Stimulated activated CD4-positive, alpha-beta T cell treated with anti-CD3 and anti-CD28 coated beads, Interleukin-1b, Interleukin-23, amount 100 ng/mL, for 1 hour (primary cell): ENCODE measurements at places on chromosomes 2 and 18.

GRCh38 chr2:146239392-146240135 is 1605.3 kb upstream of the ACVR2A start:
- DNase-seq: no peak

DNA sequence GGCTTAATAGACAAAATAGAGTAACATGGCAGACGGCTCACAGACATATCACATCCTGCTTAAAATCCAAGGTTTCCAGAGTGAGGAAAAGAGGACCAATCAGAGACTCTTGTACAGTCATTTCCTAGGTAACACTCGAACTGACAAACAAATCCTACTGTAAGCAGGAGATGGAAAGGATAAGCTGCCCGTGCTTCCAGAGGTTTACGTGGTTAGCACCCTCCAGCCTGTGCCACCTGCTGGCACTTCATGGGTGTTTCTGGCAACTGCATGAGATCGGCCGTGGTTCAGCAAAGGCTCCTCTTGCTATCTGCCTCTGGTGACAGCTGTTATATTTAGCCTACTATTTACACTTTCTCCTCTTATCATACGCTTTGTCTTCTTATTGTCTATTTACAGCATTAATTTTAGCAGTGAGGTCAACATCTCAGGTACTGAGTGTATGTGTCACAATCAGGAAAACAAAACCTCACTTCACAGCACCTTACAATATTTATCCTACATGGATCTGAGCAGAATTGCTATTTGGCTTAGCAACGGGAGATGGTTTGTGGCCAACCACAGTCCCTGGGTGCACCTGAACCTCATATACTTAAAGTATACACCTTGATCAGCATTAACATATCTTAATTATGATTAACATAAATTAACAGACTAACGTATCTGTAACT is 226.9 kb downstream of the TMEM163 start:
- no peak for DNase-seq

GRCh38 chr18:8546677-8547076 is 62.6 kb upstream of the RAB12 start:
- DNase-seq: no peak

- DNase-seq: no peak
Observed at GRCh38 chr2:115011721-115012120, 569.3 kb downstream of the DPP10 start.

- DNase-seq: no peak
Observed at GRCh38 chr2:74921236-74921736, 37.2 kb upstream of the POLE4 start.

DNA sequence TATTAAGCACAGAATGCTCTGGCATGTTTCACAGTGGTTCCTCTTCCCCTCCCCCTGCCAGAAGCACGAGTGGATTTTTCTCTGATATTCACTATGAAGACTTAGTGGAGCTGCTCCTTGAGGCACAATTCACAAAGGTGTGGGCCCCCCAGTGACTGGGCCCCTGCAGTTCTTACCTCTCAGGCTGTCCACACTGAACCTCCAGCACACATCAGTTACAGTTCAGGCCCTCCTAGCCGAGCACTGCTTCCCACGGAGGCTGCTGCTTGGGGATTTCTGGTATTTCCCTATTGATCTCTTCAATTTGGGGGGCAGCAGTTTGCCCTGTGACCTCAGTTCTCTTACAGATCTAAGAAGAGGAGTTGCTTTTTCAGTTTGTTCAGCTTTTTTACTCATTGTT is 236.1 kb downstream of the SH3RF3 start:
- DNase-seq: no peak

DNA sequence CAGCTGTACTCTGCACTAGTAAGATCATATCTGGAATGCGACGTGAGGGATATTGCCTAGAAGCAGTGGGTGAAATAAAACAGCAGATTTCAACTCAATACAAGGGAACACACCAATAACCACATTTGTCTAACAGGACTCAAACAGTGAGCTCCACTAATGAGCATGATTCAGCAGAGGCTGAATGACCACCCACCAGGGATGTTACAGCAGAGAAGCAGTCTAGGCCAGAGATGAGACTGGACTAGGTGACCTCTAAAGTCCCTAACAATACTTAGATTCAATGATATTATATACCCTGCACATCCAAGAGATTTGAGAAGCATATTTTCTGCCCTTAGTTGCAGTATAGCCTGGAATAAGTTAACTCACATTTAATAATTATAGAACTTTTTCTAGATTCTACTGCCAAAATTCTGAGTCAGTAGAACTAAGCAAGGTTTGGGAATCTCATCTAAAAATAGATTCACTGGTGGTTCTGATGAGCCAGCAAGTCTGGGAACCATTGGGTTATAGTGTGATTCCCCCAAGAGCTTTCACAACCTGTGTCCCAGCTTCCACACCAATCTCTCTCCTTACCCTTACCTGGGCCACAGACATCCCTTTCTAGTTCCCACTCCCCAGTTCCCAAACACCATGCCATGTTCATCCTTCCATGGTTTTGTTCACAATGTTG is 6.3 kb downstream of the THOC1 start:
- no peak for DNase-seq

DNA sequence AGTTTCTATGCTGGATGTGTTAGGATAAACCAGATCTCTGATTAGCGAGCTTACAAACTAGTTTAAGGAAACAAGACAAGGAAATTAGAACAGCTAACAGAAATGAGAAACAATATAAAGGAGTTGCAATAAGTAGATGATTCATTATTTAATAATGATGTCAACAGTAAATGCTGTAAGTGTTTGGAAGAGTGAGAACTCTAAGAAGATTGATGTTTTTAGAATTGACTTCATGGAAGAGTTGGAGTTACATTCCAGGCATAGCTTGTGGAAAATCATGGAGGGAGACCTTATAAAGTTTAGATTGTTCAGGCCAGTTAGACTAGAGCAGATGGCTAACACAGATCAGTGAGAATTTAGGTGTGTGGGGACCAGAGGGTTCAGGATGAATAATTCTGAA is 32.6 kb downstream of the PPP1R1C start:
- DNase-seq: no peak

DNA sequence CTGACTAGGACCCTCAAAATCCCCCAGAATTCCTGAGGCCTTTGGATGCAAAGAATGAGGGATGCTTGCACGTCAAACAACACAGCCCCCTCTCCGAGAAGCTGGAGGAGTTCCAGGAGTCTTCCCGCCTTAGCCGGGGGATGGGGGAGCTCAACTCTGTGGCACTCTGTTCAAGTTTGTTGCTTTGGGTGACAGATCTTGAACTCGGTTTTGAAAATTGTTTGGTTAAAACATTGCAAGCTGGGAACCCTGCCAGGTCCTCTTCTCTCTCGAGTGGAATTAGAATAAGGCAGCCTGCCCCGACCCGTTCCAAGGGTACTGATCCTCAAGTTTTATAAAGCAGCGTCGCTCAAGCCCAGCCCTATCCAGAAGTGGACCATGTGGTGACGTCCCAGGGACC is 244.1 kb downstream of the LOXHD1 start:
- no peak for DNase-seq

- no peak for DNase-seq
Observed at GRCh38 chr2:160920791-160921303, 239.4 kb upstream of the TANK start.

GRCh38 chr2:37377187-37377532 is 32.7 kb downstream of the QPCT start:
- DNase-seq: no peak

DNA sequence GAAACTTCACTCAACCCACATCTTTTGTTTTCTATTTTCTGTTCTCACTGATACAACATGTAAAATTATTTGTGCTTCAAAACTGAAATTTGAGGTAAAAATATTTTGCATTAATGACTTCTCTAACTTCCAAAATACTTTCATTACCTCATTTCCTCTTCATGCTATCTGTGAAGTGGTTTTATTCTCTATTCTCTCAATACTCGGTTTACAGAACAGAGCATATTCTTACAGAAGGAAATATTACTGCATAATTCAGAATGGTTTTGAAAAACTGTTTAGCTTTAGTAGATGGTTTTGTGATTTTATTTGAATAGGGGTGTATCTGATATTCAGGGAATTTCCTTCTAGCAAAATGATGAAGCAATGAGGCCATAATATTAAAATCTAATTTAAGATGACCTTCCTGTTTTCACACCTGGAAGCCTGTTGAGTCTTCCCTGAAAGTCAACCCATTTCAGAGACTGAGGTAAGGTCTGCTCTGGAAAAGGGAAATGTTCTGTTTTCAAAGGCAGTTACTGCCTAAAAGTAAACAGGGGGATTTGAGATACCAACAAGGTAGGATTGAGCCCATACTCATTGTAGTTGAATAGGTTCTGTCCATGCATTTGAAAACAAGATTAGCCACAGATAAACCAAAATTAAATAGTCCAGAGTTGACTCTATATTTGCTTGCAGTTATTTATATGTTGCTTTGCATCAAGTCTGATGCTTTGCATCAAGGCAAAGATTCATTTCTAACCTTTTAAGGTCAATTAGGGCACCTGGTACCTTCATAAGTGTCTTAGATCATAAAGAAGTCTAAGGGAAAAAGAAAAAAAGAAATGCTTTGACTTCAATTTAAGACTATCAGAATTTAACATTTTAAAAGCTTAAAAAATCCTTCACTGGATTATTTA is 50.8 kb upstream of the PEX13 start:
- DNase-seq: no peak

DNA sequence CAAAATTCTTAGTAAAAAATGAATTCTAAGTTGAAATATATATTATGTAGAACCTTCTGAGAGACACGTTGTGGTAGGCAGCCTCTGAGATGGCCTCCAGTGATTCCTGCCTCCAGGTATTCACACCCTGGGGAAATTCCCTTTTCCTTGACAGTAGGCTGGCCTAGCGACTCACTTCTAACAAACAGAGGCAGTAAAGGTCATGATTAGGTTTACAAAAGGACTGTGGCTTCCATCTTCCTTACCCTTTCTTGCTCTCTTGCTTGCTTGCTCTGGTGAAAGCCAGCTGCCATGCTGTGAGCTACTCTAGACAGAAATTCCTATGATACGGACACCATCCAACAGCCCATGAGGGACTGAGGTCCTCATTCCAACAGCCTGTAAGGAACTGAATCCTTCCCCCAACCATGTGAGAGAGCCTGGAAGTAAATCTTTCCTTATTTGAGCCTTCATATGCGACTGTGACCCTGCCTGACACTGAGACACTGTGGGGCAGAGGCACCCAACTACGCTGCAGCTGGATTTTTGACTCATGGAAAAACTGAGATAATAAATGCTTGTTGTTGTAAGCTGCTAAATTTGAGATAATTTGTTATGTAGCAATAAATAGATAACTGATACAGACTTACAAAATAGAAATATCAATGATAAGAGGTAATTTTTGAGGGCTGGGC is 32.7 kb upstream of the SERTAD2 start:
- no peak for DNase-seq

DNA sequence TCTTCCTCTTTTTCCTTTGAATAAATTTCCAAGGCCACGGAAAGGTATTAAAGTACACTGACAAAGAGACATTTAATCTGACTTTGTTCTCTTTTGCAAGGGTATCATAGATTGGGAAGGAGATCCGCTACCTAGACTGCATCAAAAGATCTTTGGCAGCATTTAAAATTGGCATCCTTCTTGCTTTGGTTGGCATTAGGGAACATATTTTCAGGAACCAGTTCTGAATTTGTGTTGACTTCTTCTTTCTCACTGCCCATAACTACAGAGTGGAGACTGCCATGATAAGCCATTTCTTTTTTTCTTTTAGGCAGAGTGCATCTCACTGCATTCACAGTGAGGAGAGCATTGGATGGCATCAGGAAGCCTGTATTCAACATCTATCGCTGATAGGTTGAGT is 83.4 kb downstream of the DOCK10 start:
- no peak for DNase-seq

- no peak for DNase-seq
Observed at GRCh38 chr2:225097035-225097434, 54.8 kb upstream of the DOCK10 start.

DNA sequence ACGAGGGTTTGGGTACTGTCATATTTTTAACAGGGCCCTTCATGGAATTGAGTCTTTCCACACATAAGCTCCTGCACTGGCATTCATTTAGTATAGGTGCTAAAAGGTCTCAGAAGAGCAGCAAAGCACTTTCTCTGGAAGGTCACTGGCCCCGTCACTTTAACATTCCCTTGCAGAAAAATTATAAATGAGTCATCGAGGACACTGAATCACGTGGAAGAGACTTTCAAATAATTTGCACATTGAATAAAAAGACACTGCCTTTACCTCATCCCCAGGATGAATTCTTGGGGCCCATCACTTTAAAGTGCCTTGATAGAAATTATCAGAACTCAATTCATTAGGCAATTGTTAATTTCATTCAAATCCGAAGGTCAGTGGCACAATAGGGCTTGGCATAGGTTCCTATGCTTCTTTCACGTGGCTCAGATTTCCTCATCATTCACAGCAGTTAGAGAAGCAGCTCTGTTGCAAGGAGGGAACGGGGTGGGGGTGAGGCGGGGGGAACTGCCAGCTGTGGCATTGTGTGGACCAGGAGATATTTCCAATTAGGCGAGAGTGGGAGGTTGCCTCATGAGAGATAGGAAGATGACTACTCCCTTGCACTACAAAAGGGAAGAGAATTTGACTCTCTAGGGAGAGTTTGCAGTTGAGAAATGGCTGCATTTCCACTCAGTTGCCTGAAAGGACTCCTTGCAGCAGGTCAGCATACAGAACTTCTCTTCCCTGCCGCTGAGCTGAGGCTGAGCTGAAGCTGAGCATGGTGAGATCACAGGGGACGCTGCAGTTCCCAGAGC is 86.3 kb upstream of the NPAS2 start:
- no peak for DNase-seq

DNA sequence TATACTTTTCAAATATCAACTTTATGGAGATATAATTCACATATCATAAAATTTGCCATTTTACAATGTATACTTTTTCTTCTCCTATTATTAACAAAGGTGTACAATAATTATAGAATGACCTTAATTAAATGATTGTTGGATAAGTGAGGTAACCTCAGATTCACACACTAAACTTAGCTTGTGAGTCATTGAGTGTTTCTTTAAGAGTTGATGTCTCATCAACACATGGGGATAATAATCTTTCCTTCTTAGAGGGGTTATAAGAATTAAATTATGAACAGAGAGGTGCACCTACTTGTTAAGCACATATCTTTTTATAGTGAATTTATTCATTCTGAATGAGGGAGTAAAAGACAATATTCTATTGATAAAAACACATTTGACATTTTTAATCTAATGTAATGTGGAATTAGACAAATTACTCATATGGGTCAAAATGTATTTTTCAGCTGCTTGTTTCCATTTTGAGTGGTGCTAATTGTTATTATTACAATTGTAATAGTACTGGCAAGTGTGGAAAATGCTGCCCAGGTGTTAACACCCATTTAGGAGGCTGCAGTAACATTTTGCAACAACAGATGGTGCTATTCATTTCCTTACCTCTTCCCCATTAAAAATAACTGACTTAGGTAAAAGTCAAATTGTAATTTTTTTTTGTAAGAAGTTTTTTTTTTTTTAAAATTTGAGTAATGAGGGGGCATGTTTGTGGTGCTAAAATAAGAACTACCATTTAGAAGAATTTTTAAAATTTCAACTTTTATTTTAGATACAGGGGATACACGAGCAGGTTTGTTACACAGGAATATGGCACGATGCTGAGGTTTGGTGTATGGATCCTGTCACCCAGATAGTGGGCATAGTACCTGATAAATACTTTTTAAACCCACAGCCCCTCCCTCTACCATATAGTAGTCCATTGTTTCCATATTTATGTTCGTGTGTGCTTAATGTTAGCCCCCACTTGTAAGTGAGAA is 32.1 kb upstream of the DYNAP start:
- no peak for DNase-seq
